ENCODE measurements at places on chromosomes 6 and 20.

DNA sequence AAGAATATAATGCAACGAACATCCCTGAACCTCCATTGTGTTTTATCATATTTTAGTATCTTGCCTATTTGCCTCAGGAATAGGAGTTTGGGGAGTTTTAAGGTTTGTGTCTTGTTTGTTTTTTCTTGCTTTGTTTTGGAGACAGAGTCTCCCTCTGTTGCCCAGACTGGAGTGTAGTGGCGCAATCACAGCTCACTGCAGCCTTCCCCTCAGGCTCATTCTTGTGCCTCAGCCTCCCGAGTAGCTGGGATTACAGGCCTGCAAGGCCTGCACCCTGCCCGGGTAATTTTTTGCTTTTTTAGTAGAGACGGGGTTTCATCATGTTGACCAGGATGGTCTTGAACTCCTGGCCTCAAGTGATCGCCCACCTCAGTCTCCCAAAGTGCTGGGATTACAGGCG, 63.3 kb upstream of the CARMIL1 start:
- DNase-seq = no peak

- DNase-seq = no peak
Observed at GRCh38 chr6:105897131-105897530, 189.0 kb upstream of the PRDM1 start.

DNA sequence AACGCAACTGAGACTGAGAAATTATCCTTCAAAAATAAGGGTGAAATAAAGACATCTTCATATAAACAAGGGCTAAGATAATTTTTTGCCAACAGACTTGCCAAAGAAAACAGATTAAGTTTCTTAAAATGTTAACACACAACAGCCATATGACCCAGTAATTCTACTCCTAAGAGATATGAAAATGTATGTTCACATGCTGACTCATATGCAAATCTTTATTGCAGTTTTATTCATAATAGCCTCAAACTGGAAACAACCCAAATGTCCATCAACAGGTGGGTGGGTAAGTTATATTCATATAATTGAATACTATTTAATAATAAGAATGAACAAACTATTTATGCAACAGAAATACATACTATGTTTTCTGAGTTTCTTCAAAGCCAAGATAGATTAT, 140.1 kb downstream of the REV3L start:
- no peak for DNase-seq

- DNase-seq = no peak
Observed at GRCh38 chr20:2820896-2821869, 5.0 kb downstream of the TMEM239 start.

DNA sequence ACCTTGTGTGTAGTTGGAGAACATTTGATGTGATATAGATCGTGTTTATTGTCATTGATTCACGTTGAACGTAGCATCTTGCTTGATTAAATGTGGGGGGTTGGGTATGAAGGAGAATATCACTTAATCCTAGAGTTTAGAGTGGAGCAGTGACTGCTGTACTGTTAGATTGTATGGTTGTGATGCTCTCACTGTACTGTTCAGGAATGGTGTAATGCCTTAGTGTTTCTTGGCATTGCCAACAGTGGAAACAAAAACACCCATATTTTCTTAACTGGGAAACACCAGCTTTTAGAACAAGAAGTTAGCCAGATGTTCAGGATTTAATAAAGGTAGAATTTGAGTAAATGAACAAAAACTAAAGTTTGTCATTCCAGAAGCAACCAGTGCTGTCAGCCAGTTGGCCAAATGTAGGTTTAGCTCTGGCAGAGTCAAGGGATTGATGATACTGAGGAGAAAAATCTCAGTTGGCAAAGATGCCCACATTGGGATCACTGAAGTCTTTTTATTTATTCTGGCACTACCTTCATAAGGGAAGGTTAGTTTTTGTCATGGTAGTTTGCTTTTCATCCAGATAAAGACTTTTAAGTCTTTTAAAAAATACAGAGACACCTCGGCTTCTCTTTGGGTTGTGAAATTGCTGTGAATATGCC, 129.9 kb downstream of the JARID2 start:
- no peak for DNase-seq

GRCh38 chr6:127124172-127124571, 5.7 kb downstream of the RSPO3 start:
- no peak for DNase-seq

DNA sequence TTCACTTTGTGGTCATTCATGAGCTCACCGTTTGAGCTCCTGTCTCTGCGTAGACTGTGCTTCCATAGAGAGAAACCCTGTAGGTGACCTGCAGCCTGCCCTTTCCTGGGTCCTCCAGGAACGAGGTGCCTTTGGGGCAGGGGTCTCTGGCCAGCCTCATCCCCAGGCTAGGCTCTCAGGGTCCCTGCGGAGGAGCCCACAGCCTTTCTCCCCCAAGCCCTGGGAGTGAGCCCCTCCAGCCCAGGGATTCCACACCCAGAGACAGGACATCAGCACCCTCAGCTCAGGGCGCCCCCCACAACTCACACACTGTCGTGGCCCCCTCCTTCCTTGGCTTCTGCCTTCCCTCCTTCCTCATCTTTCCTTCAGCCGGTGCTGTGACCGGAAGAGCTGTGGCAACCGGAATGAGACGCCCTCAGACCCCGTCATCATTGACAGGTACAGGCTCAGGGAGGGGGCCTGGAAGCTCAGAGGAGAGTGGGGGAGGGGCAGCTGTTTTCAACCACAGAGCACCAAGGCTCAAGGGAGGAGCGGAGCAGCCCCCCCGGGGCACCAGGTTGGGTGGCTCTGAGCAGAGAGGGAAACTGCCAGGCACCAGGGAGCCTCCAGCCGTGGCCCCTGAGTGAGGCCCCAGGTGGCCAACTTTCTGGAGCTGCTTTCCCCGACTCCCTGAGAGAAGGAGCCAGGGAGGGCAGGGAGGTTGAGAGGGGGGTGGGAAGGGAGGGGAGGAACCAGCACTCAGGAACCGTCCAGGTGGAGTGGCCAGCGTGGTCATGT, 16.8 kb downstream of the EBF4 start:
- DNase-seq = no peak

- no peak for DNase-seq
Observed at GRCh38 chr6:166525567-166525966, 60.9 kb downstream of the RAMACL start.

DNA sequence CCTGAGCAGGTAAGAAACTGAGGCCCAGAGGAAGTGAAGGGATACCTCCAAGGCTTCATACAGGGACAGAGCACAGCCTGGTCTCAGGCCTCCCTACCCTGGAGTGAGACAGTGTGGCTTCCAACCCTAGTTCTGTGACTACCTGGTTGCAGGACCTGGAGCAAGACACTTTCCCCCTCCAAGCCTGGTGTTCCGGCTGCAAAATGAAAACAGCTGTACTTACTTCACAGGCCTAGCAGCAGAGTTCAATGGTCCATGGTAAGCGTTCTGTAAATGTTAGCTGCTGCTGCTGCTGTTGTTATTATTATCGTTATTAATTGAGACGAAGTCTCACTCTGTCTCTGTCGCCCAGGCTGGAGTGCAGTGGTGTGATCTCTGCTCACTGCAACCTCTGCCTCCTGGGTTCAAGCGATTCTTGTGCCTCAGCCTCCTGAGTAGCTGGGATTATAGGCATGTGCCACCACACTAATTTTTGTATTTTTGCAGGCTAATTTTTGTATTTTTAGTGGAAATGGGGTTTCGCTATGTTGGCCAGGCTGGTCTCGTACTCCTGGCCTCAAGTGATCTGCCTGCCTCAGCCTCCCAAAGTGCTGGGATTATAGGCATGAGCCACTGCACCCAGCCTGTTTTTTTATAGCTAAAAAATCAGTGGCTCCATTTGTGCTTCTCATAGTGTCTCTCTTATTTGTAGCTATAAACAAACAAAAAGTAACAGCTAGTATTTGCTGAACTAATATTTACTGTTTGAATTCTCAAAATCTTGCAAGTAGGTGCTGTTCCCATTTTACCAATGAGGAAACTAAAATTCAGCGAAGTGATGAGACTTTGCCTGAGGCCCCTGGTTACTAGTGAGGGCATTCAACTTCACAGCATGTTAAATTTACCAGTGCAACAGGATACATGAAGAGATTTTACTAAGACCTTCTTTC, 41.9 kb downstream of the COX4I2 start:
- no peak for DNase-seq

DNA sequence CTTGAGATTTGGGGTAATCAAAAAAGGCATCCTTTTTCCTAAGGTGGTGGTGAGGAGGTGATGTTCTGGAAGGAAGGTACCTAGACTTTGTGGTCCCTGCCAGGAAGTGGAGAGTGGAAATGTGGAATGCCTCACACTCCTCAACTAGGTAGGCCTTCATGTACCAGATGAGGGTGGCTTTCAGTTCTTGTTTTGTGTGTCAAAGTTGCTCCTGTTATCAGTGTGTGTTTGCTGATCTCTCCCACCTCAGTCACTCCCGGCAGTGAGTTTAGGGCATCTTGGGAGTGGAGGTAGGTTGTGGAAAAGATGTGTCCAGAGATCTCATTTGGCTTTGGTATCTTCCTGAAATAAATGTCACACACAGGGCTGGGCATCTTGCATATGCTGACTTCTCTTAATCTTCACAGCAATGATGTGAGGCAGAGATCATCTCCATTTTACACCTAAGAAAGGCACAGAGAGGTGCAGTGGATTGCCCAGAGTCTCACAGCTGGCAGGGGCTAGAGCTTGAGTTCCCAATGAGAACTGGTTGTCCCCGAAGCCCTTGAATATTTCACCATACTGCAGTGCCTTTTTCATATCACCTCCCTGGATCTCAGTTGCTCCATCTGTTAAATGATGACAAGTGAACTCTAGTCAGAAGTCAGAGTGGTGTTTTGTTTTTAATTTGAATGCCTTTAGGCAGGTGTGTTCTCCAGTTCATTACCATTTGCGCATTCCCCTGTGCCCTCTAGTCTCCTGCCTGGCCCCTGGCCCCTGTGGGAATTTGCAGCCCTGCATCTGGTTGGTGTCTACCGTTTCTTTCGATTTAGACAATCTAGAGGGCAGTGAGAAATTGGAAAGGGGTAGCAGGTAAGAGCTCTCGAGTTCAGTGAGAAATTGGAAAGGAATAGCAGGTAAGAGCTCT, 2.9 kb downstream of the PKIG start:
- DNase-seq = no peak
